Fibroblast of skin of left biceps (primary cell): ENCODE measurements at places on chromosomes 4 and X.

DNA sequence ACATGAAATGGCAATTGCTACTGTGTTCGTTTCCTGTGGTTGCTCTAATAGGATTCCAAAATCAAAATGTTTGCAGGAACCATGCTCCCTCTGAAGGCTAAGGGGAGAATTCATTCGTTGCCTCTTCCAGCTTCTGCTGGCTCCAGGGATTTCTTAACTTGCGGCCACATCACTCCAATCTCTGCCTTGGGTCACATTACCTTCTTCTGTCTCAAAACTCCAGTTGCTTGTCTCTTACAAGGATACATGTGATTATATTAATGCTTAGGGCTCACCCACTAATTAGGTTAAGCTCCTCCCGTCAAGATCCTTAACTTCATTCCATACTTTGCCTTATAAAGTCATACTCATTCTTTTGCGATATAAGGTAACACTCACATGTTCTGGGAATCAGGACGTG, 208.4 kb downstream of the RBM46 start:
- DNase-seq = no peak

DNA sequence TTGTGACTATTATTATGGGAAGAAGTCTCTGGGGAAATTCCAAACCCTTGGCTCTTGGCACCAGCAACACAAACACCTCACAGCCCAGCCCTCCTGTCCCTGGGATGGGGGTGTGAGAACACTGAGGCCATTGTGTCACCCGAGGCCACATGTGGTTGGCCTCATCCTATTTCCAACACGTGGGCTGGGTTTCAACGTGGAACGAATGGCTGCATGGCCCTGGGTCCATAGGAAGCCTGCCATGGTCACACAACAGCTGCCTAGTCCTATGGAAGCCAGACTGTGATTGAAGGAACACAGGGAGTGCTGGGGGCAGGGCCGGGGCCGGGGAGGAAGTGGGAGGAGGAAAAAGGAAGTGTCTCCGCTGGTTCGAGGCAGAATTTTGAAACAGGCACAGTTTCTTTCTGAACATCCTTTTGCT, 10.0 kb downstream of the CLCN4 start:
- DNase-seq = no peak

DNA sequence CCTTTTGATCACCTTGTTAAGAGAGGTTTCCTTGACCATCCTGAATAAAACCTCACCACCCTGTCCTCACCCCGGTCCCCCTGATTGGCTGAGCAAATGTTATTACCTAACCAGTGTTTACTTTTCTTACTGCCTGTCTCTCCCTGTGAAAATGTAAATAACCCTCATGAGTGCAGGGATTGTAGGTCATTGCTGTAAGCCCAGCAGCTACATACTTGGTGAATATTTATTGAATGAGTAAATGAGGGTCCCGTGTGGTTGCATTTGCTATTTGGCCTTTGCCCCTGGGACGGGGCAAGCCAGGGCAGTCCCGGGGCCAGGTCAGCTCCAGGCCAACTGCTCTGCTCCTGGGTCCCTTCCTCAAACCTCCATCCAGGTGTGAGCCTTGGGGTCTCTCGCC, 55.5 kb upstream of the CLCN4 start:
- no peak for DNase-seq

DNA sequence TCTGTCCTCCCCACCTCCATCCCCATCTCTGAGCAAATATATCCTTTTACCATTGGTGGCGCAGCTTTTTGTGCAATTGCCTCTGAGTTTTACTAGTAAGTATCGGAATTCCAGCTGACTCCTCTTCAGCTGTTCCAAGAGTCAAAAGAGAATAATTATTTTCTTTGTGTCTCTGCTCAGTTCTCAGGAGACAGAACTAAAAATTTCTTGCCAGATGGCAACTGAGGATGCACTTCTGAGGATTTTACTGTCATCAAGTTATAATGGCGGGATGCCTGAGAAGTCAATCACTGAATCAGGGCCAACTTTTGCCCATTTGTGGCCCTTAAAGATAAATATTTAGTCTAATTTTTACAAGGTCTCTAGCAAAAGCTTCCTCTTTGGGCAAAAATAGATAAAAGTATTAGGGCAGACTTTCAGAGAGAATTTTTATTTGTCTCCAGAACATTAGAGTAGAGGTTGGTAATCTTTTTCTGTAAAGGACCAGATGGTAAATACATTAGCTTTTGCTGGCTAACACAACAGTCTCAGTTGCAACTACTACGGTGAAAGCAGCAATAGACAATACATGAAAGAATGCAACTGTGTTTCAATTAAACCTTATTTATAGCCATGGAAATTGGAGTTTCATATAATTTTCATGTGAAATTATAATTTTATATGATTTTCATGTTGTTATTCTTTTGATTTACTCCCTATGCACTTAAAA, 15.6 kb upstream of the ADGRA3 start:
- no peak for DNase-seq

DNA sequence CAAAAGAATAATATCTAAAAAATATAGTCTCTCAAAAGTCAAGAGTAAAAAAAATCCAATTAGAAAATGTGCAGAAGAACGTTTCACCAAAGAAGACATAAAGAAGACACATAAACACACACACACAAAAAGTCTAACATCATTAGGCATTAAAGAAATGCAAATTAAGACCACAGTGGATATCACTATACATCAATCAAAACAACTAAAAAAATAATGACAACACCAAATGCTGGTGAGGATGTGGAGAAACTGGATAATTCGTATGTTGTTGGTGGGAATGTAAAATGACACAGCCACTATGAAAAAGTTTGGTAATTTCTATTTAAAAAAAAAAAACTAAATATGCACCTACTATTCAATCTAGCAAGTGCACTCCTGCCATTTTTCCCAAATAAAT, 66.4 kb downstream of the LRBA start:
- no peak for DNase-seq

- no peak for DNase-seq
Observed at GRCh38 chrX:67614423-67614822, 70.6 kb downstream of the AR start.

DNA sequence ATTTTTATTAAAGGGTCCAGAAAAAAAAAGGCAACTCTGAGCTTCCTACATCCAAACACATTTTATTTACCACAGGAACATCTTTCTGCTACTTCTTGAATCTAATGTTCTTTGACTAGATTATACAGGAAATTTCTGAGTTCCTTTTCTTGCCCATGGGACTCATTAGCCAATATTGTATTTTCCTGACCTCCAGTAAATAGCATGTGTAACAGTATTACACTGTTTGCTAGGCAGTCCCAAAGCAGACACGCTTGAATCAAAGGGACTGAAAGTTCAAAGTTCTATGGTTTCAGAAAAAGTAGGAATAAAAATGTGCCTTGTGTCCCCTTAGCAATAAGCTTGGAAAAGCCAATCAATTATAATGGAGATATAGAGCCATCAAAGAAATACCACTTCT, 57.4 kb downstream of the MOSPD2 start:
- DNase-seq = no peak

DNA sequence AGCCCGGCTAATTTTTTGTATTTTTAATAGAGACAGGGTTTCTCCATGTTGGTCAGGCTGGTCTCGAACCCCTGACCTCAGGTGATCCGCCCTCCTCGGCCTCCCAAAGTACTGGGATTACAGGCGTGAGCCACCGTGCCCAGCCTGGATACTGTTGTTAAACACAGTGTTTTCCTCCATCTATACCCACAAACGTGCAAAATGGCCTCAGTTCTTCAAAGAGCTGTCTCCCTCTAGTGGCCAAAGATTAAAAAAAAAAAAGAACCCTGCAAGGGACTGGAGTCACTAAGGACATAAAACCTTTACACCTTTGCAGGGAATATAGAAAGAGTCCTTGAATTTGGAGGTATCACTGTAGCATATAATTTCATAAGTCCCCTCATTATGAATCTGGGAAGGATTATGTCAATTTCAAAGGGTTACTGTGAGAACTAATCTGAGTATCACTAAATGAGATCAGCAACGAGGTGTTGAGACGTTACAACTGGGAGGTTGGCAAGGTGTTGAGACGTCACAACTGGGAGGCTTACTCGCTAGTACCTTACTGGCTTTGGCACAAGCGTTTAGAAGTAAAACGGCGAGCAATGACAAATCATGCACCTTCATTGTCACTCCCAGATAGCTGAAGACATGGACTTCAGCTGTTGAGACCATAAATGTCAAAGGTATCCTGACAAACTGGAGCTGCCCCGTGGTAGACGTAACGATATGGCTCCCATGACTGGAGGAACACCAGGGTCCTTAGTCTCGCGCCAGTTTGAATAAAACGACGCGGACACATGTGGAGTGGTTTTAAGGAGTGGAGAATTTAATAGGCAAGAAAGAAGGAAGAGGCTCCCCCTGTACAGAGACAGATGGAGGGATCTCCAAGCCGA, 33.4 kb upstream of the ENPP6 start:
- DNase-seq = peak; percentile 17

GRCh38 chrX:78548012-78548411, 111.1 kb downstream of the RTL3 start:
- DNase-seq = no peak

GRCh38 chr4:552019-552418, 24.1 kb downstream of the TMEM271 start:
- no peak for DNase-seq

- DNase-seq = no peak
Observed at GRCh38 chrX:149470955-149471354, 34.2 kb downstream of the IDS start.

DNA sequence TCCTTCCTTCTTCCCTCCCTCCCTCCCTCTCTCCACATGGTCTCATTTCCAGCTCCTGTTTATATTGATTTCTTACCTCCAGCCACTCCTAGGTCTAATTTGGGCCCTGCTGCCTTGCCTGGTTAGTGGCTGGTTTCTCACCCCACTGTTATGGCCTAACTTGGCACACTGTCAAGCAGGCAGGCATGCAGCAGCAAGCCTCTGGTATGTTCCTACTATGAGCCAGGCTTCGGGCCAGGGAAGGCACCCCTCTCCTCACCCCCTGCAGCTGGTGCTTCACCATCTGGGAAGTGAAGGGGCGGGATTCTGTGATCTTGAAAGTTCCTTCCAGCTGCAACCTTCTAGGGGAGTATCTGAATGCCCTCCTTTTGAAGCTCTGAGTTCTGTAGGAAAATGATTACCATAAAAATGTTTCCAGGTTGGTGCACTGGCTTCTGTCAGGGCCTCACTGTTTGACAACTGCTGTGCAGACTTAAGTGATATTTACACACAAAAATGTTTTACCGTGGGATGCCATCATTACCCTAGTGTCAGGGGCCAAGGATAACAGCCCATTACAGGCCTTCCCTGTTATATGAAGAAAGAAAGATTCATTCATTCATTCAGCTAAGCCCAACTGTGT, 10.1 kb upstream of the VMA21 start:
- no peak for DNase-seq

- DNase-seq = no peak
Observed at GRCh38 chr4:156732634-156733033, 239.0 kb downstream of the PDGFC start.

GRCh38 chr4:175127314-175127713, 209.2 kb downstream of the ADAM29 start:
- no peak for DNase-seq

GRCh38 chrX:19627533-19627932, 112.2 kb upstream of the MAP3K15 start:
- no peak for DNase-seq

GRCh38 chr4:25223802-25224375, 9.9 kb upstream of the PI4K2B start:
- no peak for DNase-seq

- DNase-seq = no peak
Observed at GRCh38 chrX:147912093-147912801, 528 bp downstream of the FMR1 start.

- DNase-seq = no peak
Observed at GRCh38 chrX:12794654-12795053, 3.4 kb downstream of the PRPS2 start.

DNA sequence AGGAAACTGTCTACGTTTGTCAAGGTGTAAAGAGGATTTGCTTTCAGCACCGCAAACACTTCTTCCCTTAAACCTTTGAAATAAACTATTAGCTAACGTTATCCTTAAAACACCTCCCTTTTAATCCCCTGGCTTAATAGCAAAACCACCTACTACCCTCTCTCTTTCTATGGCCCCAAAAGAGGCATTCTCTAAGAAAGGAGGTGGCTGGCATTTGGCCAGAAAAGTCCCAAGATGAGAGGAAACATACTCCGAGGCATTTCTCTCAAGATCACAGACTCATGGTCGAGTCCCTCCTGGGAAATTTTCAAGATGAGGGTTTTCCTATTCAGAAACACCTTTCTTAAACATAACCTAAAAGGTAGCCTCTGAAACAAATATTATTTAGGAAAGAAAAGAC, 60.6 kb upstream of the VCX3B start:
- DNase-seq = no peak

GRCh38 chr4:152408514-152409327, 127.2 kb downstream of the FBXW7 start:
- no peak for DNase-seq

DNA sequence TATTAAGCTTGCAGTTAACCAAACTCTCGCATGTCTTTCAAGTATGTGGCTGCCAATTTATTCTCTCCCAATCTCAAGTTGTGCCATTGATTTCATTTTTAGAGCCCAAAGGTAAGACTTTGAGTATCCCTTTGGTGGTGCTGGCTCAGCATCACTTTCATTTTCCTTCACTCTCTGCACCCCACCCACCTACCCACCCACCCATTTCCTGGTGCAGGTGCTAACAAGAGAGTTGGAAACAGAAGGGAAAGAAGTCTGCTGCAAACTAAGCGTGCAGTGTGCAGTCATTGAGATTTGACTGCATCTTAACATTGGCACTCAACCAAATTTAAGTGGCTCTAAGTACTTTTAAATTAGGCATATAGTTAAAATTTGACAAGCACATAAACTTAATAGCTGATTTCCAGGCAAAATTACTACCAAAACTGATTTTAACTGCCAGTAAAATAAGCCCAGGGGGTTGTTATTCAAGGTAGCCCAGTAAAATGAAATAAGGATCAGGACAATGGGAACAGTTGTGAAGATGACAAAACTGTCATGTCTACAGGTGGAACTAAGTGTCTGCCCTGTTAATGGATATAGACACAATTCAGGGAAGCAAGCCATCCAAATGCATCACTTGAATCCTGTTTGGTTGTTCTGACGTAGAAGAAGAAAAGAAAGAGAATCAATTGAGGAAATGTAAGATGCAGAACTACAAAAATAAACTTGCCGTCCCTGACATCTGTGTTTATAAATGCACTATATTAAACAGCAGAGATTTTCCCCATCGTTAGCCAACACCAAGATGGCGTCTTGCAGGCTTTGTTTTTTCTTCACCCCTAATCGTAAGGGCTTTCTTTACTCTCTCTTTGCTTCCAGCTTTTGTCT, 184.2 kb downstream of the KDR start:
- DNase-seq = no peak
